Stimulated activated CD8-positive, alpha-beta memory T cell treated with anti-CD3 and anti-CD28 coated beads, Interleukin-12 subunit alpha, Interleukin-12 subunit beta, amount 100 ng/mL, for 1 hour (primary cell): ENCODE measurements at places on chromosomes 16 and 17.

DNA sequence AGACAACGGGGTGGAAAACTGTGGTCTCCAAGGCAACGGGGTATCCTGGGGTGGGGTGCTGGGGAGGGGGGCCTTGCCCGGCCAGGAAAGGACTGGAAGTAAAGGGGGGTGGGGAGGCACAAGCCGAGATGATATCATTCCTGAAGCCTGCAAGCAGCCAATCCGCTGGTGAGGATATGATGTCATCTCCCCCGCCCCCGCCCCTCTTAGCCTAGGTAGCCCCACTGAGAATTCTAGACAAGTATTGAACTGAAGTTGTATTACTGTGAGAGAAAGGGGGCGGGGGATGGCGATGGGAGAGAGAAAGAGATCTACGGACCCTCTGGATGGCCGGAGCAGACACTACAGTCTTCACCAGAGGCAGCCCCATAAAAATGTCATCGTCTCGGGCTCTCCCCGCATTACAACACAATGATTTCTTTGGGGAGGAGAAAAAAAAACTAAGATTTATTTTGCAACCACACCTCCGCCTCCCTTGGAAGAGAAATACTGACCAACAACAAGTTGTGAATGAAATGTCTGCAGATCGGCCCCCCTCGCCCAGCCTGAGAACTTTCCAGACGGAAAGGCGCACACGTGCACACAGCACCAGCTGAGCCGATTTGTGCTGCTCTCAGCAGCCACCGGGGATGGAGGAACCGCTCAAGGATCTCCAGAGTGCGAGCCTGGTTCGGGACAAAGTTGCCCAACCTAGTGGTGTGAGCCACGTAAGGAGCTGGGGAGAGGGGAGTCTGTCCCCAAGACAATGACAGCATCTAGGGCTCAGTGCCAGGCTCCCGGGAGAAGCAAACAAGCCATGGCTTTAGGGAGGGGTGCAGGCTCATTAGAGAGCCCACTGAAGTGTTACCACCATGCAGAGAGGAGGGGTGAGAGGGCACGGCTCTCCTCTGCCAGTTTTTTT lies 222.1 kb downstream of the SOX9 start:
- no peak for DNase-seq

GRCh38 chr16:54591816-54592246 lies 305.2 kb upstream of the IRX3 start:
- DNase-seq, result no peak

- no peak for DNase-seq
Measured at GRCh38 chr17:32266051-32266388, 388 bp downstream of the RHBDL3 start.

DNA sequence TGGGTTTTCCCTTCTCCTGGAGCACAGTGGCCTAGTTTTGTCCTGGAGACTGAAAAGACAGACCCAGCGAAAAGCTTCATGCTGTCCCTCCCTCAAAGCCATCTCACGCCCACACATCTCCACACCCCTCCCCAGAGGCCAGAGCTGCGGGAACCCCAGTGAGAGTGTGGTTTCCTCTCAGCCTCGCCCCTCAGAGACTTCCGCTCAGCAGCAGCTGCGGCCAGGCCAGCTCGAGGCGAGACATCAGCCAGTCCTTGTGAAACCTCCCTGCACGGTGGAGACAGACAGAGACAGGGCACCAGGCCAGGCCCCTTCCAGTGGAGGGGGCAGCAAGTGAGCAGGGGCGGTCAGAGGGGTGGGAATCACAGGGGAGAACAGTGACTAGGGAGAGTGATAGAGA lies 77.0 kb upstream of the TNRC6C start:
- peak; percentile 54 for DNase-seq

DNA sequence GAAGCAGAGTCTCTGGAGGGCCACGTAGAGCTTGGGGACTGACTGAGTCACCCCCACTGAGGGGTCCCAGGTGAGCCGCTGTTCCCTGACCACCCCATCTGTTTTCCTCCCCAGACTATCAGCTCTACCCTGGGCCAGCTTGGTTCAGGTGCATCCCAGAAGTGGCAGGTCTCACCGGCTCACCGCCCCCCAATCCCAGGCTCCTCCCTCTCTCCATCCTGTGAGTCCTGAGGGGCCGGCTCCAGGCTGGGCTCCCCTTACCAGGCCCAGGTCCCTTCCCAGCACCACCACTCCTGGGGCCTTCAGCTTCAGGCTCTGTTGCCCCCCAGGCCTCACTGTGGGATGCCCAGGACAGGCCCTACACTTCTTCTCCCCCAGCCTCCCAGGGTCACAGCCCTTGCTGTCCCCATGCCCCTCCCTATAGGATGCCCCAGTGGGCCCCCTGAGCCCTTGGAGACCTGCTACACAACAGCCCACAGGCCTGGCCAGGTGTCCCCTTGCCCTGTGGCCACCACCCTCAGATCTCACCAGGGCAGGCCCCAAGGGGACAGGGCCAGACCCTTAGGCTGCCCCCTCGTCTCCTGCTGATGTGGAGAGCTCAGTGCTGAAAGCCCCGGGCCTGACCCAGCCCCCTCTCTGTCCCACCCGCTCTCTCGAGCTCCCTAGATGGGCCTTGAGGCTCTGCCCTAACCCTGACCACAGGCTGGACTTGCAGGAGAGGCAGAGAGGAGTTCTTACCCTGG lies 40.4 kb downstream of the TNFRSF13B start:
- DNase-seq, result no peak

DNA sequence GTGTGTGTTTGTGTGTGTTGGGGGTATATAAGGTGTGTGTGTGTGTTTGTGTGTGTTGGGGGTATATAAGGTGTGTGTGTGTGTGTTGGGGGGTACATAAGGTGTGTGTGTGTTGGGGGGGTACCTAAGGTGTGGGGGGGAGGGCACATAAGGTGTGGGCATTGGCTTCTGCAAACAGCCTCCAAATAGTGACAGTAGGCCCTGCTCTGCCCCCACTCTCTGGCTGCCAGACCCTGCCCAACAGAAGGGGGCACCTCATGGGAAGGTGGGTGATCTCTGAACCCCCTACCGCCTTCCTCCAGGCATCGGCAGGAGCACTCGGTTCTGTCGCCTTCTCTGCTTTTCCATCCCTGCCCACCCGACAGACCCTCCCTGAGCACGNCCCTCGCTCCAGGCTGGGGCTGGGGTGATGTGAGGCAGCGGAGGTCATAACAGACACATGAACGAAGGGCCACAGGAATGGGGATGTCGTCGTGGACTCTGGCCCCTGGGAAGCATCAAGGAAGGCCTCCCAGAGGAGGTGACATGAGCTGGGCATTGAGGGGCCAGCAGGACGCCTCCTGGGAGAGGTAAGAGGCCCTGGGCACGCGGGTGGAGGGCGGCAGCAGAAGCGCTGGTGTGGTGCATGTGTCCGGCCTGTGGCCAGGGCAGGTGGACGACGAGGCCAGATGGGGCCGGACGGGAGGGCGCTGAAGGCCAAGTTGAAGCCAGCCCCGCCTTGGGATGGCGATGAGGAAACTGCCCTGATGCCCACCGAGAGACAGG lies 136.6 kb upstream of the RPH3AL start:
- DNase-seq, result no peak
